ENCODE measurements at places on chromosomes 11 and 22.

DNA sequence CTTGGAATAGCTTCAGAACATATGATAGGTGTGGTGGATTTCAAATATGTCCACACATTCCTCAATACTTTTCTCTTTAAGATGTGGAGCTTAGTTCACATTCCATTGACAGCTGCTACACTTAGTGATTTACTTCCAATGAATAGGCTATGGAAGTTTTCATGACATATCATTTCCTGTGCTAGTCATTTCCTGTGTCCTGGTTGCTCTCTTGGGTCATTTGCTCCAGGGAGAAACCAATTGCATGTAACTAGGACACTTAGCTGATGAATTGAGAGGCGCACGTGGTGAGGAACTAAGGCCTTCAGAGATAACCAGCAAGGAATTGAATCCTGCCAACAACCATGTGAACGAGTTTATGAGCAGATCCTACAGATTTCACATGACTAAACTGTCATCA is 120.9 kb downstream of the SLC17A6 start:
- no peak for DNase-seq

- no peak for DNase-seq
Observed at GRCh38 chr22:41009222-41009948, 58.2 kb downstream of the RBX1 start.

- DNase-seq = no peak
Observed at GRCh38 chr11:74971424-74971823, 17.3 kb upstream of the NEU3 start.

- DNase-seq = no peak
Observed at GRCh38 chr11:81870066-81870412, 863.6 kb downstream of the FAM181B start.

GRCh38 chr22:48599346-48599745 is 1228.3 kb downstream of the BRD1 start:
- no peak for DNase-seq

DNA sequence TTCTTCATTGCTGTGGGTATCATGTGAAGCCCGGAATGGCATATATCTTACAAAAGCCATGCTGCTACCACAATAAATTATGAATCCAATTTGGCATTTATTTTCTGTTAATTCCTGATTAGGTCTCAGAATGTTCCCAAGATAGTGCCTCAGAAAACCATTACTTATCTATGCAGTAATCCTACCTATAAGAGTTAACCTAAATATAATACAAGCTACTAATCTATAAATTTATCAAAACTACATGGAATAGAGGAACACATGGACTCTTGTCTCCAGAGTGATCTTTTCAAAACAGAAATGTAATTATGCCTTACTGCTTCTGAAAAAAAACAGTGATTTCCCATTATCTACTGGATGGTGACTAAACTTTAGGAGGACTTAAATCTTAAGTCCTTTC is 687.8 kb upstream of the ANO5 start:
- DNase-seq = no peak
